Karpas-422 (cell line): ENCODE measurements at places on chromosomes 12 and 14. TPM values are rescaled to one million over a fixed set of nuclear protein-coding genes. Genes with fewer than 3 reads are reported as not detected.
A peak's percentile ranks its signal among the peaks of the same experiment; 100 is the strongest.

The GATC gene
- total RNA-seq, result 18.7 and 21.9 TPM in 2 replicates

The GPR162 gene
- not detected in 2 replicates for total RNA-seq

The GLIPR1L2 gene
- 0.07 TPM in 1 of 2 replicates, not detected in the other for total RNA-seq

DNA sequence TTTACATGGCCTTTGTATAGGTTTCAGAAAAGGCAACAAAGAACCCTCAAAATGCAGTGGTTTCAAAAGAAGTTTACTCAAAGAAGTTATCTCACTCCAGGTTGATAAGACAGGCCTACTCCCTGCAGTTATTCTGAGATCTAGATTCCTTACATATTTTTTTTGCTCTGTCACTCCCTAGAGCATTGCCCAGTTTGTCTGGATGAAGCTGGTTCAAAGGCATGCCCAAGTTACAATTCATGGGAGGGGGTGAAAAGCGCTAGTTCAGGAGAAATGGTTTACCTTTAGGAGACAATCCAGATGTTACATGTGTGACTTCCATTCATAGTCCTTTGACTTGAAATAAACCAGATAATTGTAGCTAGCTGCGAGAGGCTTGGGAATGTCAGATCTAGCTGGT lies 115.0 kb downstream of the TPH2 start:
- DNase-seq, result no peak

GRCh38 chr14:72948481-72949138 lies 22.3 kb downstream of the DCAF4 start:
- DNase-seq, result peak; percentile 86

DNA sequence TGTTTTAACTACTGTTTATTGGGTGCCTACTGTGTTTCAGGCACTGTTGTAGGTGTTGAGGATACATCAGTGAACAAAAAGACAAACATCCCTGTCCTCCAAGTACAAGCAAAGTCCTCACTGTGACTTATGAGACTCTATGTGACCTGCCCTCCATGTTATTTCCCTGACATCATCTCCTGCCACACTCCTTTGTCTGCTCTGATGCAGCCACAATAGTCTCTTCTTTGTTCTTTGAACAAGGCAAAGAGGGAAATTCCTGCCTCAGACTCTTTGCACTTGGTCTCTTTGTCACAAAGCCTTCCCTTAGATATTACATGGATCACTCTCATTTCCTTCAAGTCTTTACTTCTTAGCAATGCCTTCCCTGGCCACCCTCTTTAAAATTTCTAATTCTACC lies 240.1 kb upstream of the SRRM4 start:
- no peak for DNase-seq

- DNase-seq, result no peak
These were observed 240.4 kb upstream of the MGAT4C start for GRCh38 chr12:86496595-86496994.

GRCh38 chr12:65608319-65608916 lies 215.9 kb upstream of the HMGA2 start:
- DNase-seq, result no peak

- DNase-seq, result no peak
These were observed 1030.6 kb downstream of the VRK1 start for GRCh38 chr14:97827746-97828145.
